ENCODE measurements at places on chromosomes 3 and 15.

GRCh38 chr3:151093148-151093547 is 7.7 kb downstream of the MED12L start:
- DNase-seq = no peak

DNA sequence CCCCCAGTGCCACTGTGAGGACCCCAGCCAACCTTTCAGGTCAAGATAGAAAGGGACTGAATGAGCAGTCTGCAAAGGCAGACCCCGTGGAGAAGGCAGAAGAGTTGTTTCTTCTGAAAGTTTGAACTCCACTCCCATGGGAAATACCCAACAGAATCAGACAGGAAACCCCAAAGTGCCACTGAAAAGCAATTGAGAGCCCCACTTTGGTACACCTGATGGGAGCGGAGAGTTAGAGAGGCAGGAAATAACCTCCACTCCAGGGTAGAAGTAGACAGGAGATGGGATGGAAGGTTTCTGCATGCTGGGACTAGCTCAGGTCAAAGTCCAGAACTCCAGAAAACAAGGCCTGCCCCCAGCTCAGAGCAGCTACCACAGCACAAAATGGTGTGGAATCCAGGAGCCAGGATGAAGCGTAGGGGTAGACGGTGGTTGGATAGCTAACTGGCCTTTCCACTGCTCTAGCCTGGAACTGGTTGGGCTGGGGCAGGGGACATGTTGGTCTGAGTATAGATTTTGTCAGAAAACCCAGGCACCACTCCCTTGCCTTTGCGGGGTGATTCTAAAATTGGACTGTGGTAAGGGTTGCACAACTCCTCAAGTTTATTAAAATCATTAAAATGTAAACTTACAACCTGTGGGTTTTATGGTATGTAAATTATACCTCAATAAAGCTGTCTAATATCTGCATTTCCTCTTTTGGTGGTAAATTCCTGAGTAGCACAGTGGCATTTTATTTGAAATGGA is 1.9 kb upstream of the RAB43 start:
- DNase-seq = no peak

DNA sequence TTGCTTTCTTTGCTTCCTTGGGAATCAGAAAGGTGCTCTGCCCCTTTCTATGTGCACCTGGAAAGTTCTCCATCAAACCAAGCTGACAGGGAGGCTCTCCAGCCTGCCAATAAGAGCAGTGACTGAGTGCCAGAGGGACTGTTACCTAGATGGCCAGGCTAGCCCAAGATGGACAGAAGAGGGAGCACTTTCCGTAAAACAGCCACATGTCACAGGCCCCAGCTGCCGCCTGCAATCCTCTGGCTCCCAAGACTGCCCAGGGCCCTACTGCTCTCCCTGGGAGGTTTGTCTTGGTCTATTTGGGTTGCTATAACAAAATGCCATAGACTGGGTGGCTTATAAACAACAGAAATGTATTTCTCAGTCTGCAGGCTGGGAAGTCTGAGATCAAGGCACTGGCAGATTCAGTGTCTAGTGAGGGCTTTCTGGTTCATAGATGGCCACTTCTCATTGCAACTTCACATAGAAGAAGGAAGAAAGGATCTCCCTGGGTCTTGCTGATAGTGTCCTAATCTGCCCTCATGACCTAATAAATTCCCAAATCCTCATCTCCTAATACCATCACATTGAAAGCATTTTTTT is 72.3 kb downstream of the TAMM41 start:
- DNase-seq = no peak

DNA sequence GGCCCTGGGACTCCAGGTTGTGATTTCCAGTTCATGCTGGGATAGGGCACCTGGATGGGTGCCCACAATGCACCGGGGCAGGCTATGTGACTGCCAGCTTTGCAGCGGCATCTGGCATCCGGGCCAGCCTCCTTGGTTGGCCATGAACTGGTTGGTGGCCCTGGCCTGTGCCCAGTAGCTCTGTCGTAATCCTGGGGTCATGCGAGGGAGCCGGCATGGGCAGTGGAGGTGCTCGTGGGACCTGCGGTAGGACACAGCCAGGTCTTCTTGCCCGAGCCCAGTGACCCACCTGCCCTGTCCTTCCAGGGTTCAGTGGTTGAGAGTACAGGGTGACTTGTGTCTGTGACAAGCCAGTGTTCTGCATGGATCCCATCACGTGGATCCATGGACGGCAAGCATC is 237.9 kb downstream of the SNRPN start:
- DNase-seq = no peak

DNA sequence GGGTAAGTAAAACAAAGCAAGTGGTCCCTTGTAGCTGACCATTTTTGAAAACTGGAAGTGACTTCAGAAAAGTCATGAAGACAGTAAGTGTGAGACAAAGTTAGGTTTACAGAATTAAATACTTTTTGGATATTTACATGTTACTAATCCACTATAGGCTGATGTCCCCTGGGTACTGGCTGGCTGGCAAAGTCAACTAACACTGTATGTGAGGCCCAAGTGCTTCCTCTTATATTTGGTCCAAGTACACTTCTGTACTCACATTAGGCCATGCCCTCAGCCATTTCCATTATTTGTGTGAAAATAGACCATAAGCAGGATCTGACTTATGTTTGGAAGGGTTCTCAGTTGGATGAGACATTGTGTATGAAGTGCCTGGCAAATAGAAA is 5.5 kb upstream of the LEKR1 start:
- DNase-seq = no peak

DNA sequence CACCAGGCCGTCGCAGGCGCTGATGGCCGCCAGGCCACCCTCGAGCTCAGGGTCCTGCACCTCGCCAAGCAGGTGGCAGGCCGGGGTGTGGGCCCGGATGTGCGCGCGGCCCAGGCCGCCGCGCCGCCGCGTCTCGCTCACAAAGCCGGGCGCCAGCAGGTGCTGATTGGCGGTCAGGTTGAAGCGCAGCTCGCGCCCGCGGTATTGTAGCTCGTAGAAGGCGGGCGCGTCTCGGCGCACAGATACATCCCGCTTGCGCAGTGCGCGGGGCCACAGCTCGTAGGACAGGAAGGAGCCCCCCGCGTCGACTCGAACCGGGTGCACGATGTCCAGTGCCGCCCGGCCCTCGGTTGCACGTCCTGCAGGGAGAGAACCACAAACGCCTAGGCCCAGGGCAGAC is 11.1 kb downstream of the ADAMTS7 start:
- DNase-seq = no peak

Measured in activated naive CD8-positive, alpha-beta T cell treated with anti-CD3 and anti-CD28 coated beads, Interleukin-2, amount 50 U/mL, for 16 hours (primary cell).